ENCODE measurements at places on chromosomes 4 and X.

DNA sequence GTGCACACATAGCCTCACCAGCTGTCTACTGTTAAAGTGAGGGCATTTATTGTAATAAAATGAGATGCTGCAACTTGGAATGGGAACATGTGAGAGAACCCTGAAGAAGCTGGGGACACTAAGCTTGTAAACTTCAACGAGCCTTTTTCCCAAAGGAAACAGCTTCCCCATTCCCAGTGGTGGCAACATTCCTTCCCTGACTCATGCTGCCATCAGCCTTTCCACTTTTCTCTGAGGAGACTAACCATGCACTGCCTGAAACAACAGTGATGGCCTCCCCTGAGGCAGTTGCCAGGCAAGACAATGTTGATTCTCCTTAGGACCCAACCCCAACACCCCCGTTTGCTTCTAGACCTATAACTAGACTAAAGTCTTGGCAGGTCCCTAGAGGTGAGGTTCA, 928.3 kb downstream of the GLUD2 start:
- no peak for DNase-seq

DNA sequence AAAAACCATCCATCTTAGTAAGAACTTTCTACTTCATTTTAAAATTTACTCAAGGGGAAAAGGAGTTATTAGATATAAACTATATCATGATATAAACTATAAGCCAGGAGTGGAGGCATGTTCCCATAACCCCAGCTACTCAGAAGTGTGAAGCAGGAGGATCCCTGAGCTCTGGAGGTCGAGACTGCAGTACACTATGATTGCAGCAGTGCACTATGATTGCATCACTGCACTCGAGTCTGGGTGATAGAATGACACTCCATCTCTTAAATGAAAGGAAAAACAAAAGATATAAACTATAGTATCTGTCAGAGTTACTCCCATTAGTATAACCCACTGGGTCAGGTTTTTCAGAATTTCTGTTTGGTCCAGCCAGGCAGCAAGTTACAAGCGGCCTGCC, 47.6 kb downstream of the RPS3A start:
- DNase-seq = no peak

DNA sequence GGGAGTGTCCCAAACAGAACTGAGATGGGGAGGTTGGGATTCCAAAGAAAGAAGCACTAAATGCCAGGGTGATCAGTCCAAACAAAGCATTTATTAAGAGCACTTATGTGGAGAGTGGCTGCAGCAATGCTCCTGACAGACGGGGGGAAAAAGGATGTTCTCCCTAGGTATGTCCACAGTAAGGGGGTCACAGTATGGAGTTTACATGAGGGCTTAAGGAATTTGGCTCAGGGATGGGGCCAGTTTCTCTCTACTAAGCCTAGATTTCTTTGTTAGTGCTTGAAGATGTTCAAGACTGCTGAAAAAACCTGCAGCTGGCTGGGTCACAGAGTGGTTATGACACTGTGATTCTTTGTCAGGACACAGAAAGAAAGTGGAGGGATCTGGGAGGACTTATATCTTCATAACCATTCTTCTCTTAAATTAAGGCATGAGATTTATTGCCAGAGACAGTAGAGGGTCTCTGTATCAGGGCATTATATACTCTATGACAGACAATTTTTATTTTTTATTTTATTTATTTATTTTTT, 1468.0 kb downstream of the C4orf33 start:
- DNase-seq = no peak

GRCh38 chr4:147059064-147059731, 113.5 kb upstream of the TTC29 start:
- DNase-seq = no peak

GRCh38 chr4:85886665-85887064, 411.7 kb downstream of the ARHGAP24 start:
- no peak for DNase-seq

DNA sequence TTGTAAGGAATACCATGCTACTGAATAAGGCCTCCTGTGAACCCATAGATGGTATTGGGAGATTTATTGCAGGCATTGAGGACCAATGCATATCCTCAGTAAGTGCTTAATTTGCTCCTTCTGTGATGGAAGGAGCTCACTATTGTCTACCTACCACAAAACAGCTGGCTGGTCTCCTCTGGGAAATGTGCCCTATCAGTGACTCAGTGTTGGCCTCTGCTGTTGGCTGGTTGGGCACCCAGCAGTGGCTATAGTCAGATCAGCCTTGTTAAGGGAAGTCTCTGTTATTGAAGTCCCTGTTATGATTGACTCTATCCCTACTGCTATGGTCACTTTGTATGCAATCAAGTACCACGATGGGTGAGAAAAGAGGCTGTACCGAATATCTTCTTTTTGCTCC, 27.5 kb upstream of the OTUD4 start:
- DNase-seq = no peak

Measured in NCI-H2081 treated with DMSO at 0.1 percent for 48 hours (cell line).